ENCODE measurements at places on chromosomes 2 and 18.

DNA sequence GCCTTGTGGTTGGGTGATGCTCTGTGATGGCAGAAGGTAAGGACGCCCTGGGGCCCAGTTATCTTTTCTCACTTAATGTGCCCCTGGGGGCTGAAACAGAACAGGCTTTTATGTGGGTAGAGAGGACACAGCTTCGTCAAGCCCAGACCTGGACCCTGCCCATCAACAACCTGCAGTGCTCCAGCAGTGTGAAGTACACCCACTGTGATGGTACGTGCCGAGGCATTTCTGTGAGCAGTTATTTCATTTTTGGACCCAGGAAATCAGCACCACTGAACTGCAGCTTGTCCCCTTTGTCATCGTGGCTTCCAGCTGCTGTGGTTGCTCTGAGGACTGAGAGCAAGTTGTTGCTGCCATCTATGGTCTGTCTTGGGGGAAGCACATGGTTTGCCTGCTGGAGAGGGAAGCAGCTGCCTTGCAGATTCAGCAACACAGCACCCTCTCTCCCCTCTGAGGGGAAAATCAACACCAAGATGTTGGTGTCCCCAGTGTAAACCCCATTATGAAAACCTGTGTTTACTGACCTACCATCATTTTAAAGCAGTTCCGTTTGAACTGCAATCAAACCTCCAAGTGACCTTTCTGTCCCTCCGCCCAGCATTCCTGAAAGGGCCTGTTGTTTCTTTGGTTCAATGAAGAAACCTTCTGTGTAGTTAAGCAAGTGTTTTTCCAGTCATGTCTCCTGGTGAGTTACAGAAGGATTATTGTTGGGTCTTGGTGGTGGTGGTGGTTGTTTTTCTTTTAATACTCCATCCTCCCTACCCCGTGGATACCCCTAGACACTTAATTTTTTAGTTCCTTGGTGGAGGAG is 158.2 kb downstream of the MGAT5 start:
- peak; percentile 94 for DNase-seq

DNA sequence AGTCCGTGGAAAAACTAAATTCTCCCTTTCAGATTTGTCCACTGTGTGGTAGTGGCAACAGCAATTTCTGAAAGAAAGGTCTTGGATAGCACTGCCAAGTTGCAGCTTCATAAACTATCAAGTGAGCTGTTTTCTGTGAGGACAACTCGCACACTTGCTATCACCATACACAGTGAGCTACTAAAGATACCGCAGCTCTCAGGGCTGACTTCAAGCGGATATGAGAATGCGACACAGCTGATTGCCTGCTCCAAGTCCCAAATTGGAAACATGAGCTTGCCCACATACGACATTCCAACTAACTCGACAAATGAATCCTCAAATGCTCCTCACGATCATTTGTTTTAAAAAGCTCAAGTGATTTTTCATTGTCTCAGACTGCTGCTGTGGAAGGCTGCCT is 46.2 kb downstream of the E2F6 start:
- no peak for DNase-seq

DNA sequence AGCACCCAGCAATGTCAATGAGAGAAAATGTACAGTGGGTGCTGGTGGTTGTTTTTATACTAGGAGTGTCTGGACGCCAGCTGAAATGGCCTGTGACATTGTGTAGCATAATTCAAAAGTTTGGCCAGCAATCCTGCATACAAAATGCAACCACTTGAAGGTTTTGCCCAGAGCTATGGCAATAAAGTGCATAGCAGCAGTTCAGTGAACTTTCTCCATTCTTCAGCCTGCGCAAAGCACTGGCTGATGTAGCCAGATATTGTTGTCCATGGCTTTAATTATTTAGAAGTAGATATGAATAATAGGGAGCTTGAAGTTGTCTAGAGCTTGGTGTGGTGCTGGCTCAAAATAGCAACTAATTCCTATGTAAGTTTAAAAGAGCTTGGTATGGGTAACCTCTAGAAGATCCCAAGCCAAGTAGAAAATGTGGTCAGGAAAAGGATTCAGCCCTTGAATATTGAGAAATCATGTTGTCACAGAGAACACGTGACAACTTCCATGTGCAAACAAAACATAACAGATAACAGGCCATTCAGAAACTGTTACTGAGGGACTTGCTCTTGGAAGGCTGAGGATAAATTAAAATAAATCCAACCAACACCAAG is 33.3 kb upstream of the PGAP1 start:
- DNase-seq = no peak

GRCh38 chr2:233972941-233973575 is 55.9 kb downstream of the TRPM8 start:
- no peak for DNase-seq

DNA sequence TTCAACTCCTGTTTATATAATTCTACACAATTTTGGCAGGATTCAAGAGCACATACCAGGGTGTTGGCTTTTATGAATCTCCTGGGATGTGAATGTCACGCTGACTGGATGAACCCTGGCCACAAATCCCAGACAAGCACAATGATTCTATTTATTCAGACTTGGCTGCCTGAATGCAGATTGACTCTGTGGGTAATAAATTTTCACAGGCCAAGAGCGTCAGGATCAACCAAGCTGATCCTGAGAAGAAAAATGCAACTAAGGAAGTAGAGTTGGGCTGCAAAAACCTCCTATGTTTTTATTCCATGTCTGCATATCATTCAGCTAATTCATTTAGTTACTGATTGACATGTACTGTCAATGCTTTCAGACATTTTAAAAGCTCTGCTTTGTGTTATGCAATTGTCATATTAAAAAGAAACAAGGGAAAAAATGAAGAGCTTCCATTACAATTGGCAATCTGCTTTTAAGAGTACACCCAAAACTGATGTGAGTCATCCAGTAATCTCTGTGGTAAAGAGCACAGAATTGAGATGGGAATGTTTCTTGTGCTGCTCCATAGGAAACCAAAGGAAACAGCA is 173.0 kb upstream of the REV1 start:
- DNase-seq = no peak

- peak; percentile 26 for DNase-seq
Observed at GRCh38 chr18:10228326-10228725, 226.1 kb upstream of the APCDD1 start.

DNA sequence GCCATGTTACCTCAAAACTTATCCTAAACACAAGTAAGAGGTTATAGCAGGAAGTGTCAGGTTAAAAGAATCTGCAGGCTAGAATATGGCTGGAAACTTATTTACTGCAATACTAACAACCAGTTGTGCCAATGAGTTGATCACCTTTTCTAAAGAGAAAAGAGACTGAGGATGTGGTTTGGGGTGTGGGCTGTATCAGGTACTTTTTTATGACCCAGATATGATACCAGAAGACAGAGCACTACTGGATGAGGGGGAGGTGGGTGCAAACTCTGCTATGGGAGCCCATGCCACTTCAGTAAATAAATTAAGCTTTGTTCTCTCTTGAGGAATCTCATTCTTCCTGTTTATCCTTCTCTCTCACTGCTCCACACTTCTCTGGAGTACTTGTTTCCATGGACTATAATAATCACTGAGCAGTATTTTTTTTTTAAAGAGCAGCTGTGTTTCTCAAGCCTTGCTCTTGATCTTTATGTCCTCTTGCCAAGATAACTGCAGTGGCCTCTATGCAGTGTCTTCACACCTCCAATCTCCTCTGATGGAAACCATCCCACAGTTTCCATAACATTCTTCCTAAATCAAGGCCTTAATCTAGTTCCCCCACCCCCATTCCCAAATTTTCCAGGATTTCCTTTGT is 51.2 kb upstream of the NOSTRIN start:
- DNase-seq = no peak

- no peak for DNase-seq
Observed at GRCh38 chr18:74977041-74977440, 231.9 kb downstream of the PTGR3 start.

DNA sequence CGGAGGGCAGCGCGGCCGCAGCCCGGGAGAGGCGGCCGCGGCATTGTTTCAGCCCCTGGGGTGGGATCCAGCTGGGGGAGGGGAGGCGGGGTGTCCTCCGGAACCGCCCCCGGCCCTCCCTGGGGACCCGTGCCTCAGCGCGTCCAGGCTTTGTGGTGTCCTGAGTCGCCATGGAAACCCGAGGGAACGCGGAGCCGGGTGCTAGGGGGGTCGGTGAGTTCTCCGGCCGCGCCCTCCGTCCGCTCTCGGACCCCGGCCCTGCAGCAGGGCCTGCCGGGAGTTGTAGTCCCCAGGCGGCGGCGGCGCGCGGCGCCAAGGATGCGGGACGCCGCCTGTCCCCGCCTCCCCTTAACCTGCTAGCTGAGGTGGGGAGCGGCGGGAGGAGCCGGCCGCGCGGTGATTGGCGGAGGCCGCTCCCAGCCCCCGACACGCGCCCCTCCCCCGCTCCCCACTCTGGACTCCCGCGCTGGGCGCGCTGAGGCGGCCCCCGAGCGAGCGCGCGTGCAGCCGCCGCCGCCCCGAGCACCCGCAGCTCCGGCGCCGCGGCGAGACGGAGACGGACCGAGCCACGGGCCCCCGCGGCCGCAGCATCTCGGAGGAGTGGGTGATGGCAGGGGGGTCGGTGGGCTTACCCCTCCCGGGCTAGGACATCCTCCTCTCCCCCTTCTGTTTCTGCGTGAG is at the start of gene DPYSL5:
Gene DPYSL5 (plus strand): TSS at position 478 of the 681 bp plus-strand sequence. CDS start 50,368 bp downstream, outside the sequence.
- DNase-seq = peak; percentile 93

GRCh38 chr18:75338631-75339030 is 88.9 kb downstream of the SMIM21 start:
- no peak for DNase-seq

- peak; percentile 66 for DNase-seq
Observed at GRCh38 chr2:100427627-100428258, 10.3 kb upstream of the CHST10 start.

DNA sequence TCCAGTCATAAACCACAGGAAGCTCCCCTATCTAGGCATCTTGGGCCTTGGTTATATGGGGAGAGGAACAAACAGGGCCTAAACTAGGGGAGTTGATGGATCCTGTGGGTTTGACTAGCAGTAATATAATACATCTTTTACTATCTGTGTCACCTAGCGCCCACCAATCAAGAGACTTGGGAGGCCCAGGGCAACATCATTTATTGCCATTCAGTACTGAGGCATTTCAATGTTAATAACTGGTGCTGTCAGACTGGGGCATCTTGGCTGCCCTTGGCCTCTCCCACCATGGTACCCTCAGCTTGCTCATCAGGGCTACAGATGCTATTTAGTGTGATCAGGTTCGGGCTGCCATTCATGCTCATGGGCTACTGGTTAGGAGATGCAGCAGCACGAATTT is 320.7 kb downstream of the MYCN start:
- DNase-seq = no peak

GRCh38 chr18:78080761-78081160 is 831.1 kb downstream of the GALR1 start:
- DNase-seq = peak; percentile 70

DNA sequence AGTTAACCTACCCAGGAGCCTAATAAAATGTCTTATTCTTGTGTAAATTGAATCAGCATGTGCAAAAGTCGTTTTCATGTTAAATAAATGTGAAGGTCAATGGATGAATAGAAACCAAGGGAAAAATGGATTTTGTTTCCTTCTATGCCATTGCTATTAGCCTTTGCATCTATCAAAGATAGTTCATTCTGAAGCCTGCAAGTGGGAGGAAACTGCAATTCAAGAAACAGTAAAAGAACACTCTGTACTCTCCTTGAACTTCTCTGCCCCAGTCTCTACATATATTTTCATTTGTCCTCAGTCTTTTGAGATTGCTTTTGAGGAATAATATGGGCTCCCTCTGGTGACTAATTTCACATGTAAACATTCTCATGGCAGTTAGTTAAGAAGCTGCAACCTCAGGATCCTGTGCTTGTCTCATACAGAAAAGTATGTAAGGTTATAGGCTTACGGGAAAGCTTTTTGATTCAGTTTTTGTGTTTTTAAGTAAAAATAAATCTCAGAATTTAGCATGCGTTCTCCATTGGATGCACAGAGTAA is 1590.0 kb upstream of the LRRTM1 start:
- no peak for DNase-seq

- no peak for DNase-seq
Observed at GRCh38 chr2:128375454-128375853, 56.8 kb upstream of the HS6ST1 start.

- DNase-seq = no peak
Observed at GRCh38 chr2:100588071-100588786, 25.4 kb downstream of the PDCL3 start.

DNA sequence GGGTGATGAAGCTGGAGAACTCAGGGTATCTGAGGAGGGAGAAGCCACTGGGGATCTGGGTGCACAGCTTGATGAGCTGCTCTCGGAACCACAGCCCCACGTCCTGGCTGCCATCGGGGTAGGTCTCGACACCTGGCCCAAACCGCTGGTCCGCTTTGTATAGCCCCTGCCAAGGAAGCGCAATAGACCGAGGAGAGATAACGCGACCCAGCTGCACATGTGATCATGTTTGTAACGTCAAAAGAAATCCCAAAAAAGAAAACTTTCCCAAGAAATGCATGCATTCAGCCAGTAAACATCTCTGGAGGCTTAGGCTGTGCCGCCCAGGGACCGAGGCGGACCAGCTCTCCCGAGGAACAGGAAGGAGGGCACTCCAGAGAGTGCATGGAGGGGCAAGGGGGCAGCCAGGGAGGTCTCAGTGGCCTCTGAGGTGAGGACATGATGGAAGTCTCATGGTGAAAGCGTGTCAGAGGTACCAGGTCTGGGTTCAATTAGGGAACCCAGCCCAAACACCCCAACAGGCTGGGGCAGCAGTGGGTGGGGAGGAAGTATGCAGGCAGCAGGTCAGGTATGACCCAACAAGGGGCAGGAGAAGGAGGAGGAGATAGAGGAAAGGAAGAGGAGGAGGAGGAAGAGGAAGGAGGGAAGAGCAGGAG is 28.3 kb downstream of the ANKMY1 start:
- DNase-seq = no peak

DNA sequence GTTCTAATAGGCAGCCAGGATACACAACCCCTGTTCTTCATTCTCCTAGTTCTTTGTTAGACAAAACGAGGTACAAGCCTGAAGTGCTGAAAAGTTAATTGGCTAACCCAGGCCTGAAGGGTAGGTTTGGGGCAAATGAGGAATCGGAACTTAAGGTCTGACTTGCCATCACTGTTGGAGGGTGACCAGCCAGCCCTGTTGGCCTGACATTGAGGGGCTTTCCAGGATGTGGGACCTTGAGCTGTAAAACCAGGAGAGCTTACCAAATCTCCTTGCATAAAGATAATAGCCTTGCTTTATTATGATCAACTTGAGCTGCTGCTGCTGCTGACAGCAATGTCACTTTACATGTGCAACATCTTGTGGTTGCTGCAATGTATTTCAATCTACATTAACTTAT is 256.0 kb downstream of the VAPA start:
- no peak for DNase-seq

- DNase-seq = no peak
Observed at GRCh38 chr2:24385366-24385765, 25.0 kb upstream of the ITSN2 start.

GRCh38 chr2:98702858-98703620 is 27.9 kb downstream of the MGAT4A start:
- no peak for DNase-seq

GRCh38 chr2:1593371-1594122 is 150.8 kb downstream of the PXDN start:
- DNase-seq = peak; percentile 70
